Spinal cord (tissue), 10 donors: ENCODE measurements at places on chromosomes 4 and X.

DNA sequence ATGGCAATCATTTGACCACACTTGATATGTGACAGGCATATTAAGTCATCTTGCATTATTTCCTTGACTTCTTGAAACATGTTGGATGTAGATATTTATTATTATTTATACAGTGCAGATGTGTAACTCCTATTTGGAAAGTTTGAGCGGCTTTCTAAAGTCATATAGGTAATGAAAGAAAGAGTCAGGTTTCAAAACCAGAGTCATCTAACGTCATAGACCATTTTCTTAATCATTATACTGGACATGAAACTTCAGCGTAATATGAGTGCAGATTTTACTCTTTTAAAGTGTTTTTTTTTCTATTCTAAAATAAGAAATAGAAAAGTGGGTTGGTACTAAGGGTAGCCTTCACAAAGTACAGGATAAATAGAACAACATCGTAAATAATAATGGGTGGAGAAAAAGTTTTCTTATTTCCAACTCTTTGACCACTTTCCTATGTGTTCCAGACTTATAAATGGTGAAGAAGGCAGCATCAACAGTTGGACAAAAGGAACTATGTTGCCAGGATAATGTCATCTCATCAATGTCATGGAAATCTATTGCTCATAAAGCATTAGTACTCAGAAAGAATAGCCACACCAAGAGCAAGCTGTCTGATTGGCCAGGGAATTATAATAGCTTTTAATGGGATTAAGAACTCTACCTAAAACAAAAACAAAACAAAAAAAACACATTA lies 108.0 kb upstream of the PCDH18 start:
- no peaks in the 10 kb centered on the region for H3K27me3 ChIP-seq
- no peak overlapping the region for H3K27ac ChIP-seq
- no peak for DNase-seq
- no peaks in the 10 kb centered on the region for H3K36me3 ChIP-seq
- H3K4me3 ChIP-seq, result no peak overlapping the region

- peak overlapping the region; percentile 29 for H3K27ac ChIP-seq
- no peak overlapping the region for H3K4me3 ChIP-seq
- peak; percentile 74 for DNase-seq
- peaks cover 31% of the 10 kb centered on the region for H3K36me3 ChIP-seq
- no peaks in the 10 kb centered on the region for H3K27me3 ChIP-seq
These were observed 53.8 kb upstream of the HGFAC start for GRCh38 chr4:3387943-3388361.

DNA sequence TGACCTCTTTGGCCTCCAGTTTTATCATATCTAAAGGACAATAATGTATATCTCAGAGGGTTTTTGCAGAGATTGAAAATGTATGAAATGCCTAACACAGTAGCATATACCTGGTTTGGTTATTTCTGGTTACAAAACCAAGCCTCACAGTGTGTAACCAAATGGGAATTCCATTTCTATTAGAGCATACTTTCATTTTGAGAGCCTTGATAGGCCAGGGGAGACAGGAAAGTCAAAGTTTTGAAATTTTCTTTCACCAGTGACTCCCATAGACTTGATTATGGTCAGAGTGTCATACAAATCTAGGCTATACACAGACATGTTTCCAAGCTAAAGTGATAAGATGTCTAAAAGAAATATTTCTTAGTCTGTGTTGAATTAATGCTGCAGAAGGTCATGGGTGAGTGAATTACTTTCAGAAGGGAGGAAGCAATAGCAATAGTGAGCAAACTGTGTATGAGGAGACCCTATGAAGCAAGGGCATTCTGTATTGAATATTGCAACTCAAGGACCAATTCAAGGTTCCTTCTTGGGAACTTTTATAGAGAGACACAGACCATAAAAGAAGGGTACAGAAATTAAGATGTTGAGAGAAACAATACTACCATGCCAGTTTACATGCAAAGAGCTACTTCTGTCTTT lies 151.1 kb downstream of the PDE5A start:
- peaks cover 7% of the 10 kb centered on the region for H3K36me3 ChIP-seq
- H3K4me3 ChIP-seq, result no peak overlapping the region
- H3K27ac ChIP-seq, result no peak overlapping the region
- H3K27me3 ChIP-seq, result no peaks in the 10 kb centered on the region
- no peaks in the 10 kb centered on the region for H3K4me1 ChIP-seq

GRCh38 chr4:81465406-81466340 lies 6.0 kb downstream of the RASGEF1B start:
- no peaks in the 10 kb centered on the region for H3K36me3 ChIP-seq
- no peak for DNase-seq
- H3K4me1 ChIP-seq, result peaks cover 2% of the 10 kb centered on the region
- H3K4me3 ChIP-seq, result no peak overlapping the region
- H3K27me3 ChIP-seq, result no peaks in the 10 kb centered on the region
- H3K27ac ChIP-seq, result no peak overlapping the region

DNA sequence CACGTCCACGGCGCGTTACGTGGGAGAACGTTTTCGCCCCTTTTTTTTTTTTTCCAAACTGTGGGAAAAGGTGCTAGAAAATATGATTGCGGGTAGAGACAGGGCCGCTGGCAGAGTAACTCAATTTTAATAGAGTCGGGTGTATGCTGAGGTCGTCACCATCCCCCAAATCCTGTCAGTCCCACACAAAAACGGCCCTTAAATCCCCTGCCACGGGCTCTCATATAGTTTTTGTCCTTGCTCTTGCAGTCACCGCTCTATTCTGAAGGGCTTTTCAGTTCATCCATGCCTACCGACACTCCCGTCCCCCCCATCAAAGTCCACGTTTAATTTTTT lies 796 bp upstream of the MED14 start:
- H3K27ac ChIP-seq, result peak overlapping the region; percentile 95
- no peak for DNase-seq
- H3K4me1 ChIP-seq, result peaks cover 2% of the 10 kb centered on the region
- H3K36me3 ChIP-seq, result no peaks in the 10 kb centered on the region
- H3K4me3 ChIP-seq, result peak overlapping the region; percentile 62
- peaks cover 14% of the 10 kb centered on the region for H3K27me3 ChIP-seq

- no peak overlapping the region for H3K27ac ChIP-seq
- DNase-seq, result no peak
- H3K4me3 ChIP-seq, result no peak overlapping the region
- H3K27me3 ChIP-seq, result no peaks in the 10 kb centered on the region
These were observed 65.1 kb downstream of the SLC10A7 start for GRCh38 chr4:146456681-146457080.

- no peaks in the 10 kb centered on the region for H3K4me1 ChIP-seq
- no peak overlapping the region for H3K4me3 ChIP-seq
- no peak for DNase-seq
- H3K36me3 ChIP-seq, result no peaks in the 10 kb centered on the region
- H3K27ac ChIP-seq, result peak overlapping the region; percentile 82
- peaks cover 10% of the 10 kb centered on the region for H3K27me3 ChIP-seq
These were observed 17.5 kb downstream of the PLP1 start for GRCh38 chrX:103794119-103794518.

DNA sequence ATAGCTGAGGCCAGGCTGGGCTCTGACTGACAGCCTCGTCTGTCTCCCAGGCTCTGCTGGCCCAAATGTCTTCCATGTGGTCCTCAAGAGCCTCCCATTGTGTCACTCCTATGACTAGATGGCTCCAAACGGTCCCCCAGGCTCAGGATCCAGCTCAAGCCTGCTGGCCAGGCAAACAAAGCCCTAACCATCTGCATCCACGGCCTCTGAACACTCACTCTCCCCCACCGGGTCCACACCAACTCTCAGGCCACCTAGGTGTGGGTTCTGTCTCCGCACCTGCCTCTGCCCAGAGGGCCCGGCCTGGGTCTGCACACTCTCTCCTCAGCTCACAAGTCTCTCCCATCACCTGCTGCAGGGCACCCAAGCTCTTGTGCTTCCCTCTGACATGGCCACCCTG lies 52.9 kb downstream of the JAKMIP1 start:
- no peaks in the 10 kb centered on the region for H3K4me1 ChIP-seq
- no peak for DNase-seq
- no peak overlapping the region for H3K4me3 ChIP-seq
- H3K36me3 ChIP-seq, result peaks cover 3% of the 10 kb centered on the region

GRCh38 chr4:115424852-115425251 lies 311.4 kb upstream of the NDST4 start:
- H3K27ac ChIP-seq, result no peak overlapping the region
- H3K36me3 ChIP-seq, result no peaks in the 10 kb centered on the region
- no peak overlapping the region for H3K4me3 ChIP-seq
- DNase-seq, result no peak
- H3K4me1 ChIP-seq, result no peaks in the 10 kb centered on the region

DNA sequence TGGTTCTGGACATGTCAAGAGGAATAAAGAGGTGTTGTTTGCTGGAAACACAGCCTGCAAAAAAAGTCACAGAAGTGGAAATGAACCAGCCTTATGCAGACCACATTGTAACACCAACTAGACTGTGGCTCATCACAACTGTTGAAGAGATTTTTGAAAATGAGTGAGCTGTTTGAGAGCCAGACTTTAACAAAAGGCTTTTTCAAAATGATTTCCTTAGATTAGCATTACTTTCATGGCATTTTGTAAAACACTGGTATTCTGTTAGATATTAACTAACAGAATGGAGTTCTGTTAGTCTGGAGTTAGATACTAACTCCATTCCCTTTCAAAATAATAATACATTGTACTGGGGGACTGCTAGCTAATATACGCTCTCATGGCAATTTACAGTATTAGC lies 60.6 kb upstream of the GABRA2 start:
- no peaks in the 10 kb centered on the region for H3K4me1 ChIP-seq
- no peaks in the 10 kb centered on the region for H3K36me3 ChIP-seq
- H3K4me3 ChIP-seq, result no peak overlapping the region
- DNase-seq, result no peak
- peak overlapping the region; percentile 52 for H3K27ac ChIP-seq
- H3K27me3 ChIP-seq, result no peaks in the 10 kb centered on the region

GRCh38 chr4:11073621-11074051 lies 355.1 kb downstream of the HS3ST1 start:
- H3K27me3 ChIP-seq, result no peaks in the 10 kb centered on the region
- no peak overlapping the region for H3K27ac ChIP-seq
- DNase-seq, result no peak
- H3K4me1 ChIP-seq, result no peaks in the 10 kb centered on the region

- no peak for DNase-seq
- H3K27me3 ChIP-seq, result no peaks in the 10 kb centered on the region
- H3K27ac ChIP-seq, result peak overlapping the region; percentile 75
- H3K4me1 ChIP-seq, result peaks cover 6% of the 10 kb centered on the region
These were observed 45.3 kb downstream of the SLC9A6 start for GRCh38 chrX:136030303-136031191.

- H3K4me3 ChIP-seq, result peak overlapping the region; percentile 95
- H3K36me3 ChIP-seq, result peaks cover 12% of the 10 kb centered on the region
- peak overlapping the region; percentile 95 for H3K27ac ChIP-seq
- DNase-seq, result peak; percentile 53
- peaks cover 10% of the 10 kb centered on the region for H3K4me1 ChIP-seq
These were observed 565 bp downstream of the MOB1B start for GRCh38 chr4:70902577-70903290.

DNA sequence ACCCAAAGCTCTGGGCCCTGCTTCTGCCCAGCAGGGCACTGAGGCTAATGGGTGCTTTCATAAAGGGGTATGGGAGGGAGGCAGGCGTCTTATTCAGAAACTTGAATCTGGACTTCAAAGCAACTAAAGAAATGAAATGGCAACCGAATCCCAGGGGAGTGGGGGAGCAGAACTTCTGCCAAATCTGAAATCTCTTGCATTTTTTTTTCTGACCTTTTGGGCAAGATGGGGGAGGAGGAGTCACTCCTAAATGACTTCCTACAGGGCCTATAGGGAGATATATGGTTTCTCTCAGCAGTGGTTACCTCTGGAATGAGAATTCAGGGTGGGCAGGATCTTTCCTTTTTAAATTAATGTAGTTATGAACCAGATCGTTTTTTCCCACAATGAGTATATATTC lies 30.6 kb upstream of the KIAA1210 start:
- H3K27me3 ChIP-seq, result no peaks in the 10 kb centered on the region
- no peak overlapping the region for H3K4me3 ChIP-seq
- no peaks in the 10 kb centered on the region for H3K36me3 ChIP-seq
- no peaks in the 10 kb centered on the region for H3K4me1 ChIP-seq
- H3K27ac ChIP-seq, result no peak overlapping the region

GRCh38 chr4:24298911-24299310 lies 285.4 kb downstream of the DHX15 start:
- no peaks in the 10 kb centered on the region for H3K4me1 ChIP-seq
- no peaks in the 10 kb centered on the region for H3K27me3 ChIP-seq
- DNase-seq, result no peak

DNA sequence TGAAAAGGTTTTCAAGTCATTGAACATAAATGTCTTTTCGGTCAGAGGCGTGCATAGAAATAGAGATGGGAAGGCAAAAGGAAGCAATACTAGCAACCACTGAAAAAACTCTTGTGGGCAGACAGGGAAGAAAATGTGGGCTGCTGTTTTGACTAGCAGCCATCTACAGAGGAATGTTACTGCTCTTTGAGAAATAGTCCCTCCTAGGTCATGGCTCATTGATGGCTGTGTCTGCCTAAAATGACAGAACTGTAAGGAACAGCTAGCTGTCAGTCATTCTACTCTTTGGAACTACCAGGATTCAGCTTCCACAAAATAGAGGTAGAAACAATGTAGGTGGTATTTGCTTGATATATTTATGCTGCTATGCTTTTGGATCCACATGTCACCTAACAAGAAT lies 26.9 kb upstream of the TMPRSS11B start:
- no peaks in the 10 kb centered on the region for H3K27me3 ChIP-seq
- no peak overlapping the region for H3K27ac ChIP-seq
- peak overlapping the region; percentile 40 for H3K4me3 ChIP-seq
- DNase-seq, result no peak
- no peaks in the 10 kb centered on the region for H3K4me1 ChIP-seq

GRCh38 chr4:88673886-88674285 lies 23.7 kb downstream of the NAP1L5 start:
- no peak for DNase-seq
- H3K27ac ChIP-seq, result no peak overlapping the region
- H3K27me3 ChIP-seq, result no peaks in the 10 kb centered on the region

- H3K4me1 ChIP-seq, result no peaks in the 10 kb centered on the region
- peaks cover 20% of the 10 kb centered on the region for H3K36me3 ChIP-seq
- H3K4me3 ChIP-seq, result no peak overlapping the region
- no peak overlapping the region for H3K27ac ChIP-seq
- DNase-seq, result no peak
- no peaks in the 10 kb centered on the region for H3K27me3 ChIP-seq
These were observed 61.6 kb downstream of the PHOX2B start for GRCh38 chr4:41686893-41687292.

DNA sequence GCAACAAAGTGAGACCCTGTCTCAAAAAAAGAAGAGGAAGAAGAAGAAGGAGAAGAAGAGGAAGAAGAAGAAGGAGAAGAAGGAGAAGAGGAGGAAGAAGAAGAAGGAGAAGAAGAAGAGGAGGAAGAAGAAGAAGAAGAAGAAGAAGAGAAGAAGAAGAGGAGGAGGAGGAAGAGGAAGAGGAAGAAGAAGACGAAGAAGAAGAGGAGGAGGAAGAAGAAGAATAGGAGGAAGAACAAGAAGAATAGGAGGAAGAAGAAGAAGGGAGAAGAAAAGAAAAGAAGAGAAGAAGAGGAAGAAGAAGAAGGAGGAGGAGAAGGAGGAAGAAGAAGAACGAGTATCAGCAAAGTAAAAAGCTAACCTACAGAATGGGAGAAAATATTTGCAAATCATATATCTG lies 33.3 kb upstream of the LONRF3 start:
- DNase-seq, result no peak
- no peak overlapping the region for H3K4me3 ChIP-seq
- H3K4me1 ChIP-seq, result no peaks in the 10 kb centered on the region
- no peaks in the 10 kb centered on the region for H3K36me3 ChIP-seq
- no peak overlapping the region for H3K27ac ChIP-seq

GRCh38 chr4:165059386-165059785 lies 5.7 kb downstream of the TRIM75 start:
- no peaks in the 10 kb centered on the region for H3K27me3 ChIP-seq
- no peak overlapping the region for H3K4me3 ChIP-seq
- DNase-seq, result no peak
- no peaks in the 10 kb centered on the region for H3K4me1 ChIP-seq
- H3K27ac ChIP-seq, result no peak overlapping the region
- no peaks in the 10 kb centered on the region for H3K36me3 ChIP-seq
